DND-41 (cell line): ENCODE measurements at places on chromosomes 6 and 20.

DNA sequence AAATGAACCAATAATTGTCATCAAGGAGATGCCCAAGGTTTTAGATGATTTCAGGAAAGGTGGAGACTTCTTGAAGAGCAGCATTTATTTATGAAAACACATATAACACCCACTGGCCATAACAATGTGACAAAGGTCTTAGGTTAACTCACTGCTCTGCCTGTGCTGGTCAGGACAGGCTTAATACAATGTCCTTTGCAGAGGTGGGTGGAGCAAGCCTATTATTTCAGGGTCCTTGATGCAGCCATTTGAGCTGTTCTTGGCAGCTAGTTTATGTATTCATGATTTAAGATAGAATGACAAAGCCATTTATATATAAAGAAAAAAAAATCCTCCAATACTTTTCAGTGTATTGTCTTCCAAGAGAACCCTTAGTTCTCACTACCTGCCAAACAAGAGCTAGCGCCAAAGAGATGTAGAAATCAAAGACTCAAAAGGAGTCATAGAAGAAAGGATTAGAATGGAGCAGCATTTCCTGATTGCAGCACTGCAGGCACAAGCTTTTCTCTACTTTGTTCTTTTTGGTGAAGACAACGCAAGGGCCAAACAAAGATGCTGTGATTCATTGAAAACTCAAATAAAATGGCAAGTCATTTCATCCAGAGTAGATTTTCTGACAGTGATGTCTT lies 124.3 kb upstream of the TSHZ2 start:
- no peak for DNase-seq

DNA sequence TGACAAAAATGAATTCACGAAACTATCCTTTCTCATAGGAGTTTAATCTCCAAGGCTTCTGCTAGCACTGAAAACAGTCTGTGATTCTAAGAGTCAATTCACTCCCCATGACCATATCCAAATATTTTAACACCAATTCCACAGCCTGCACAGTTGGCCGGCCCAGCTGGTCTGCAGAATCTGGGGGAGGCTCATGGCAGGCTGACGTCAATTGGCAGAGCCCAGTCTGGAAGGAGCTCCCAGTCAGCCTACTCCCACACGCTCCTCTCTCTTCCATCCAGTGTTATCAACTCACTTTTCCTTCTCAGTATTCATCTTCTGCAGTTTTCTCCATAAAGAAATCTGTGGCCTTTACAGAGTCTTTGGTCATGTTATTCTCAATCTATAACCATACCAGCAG lies 111.0 kb downstream of the TBXT start:
- DNase-seq: no peak

DNA sequence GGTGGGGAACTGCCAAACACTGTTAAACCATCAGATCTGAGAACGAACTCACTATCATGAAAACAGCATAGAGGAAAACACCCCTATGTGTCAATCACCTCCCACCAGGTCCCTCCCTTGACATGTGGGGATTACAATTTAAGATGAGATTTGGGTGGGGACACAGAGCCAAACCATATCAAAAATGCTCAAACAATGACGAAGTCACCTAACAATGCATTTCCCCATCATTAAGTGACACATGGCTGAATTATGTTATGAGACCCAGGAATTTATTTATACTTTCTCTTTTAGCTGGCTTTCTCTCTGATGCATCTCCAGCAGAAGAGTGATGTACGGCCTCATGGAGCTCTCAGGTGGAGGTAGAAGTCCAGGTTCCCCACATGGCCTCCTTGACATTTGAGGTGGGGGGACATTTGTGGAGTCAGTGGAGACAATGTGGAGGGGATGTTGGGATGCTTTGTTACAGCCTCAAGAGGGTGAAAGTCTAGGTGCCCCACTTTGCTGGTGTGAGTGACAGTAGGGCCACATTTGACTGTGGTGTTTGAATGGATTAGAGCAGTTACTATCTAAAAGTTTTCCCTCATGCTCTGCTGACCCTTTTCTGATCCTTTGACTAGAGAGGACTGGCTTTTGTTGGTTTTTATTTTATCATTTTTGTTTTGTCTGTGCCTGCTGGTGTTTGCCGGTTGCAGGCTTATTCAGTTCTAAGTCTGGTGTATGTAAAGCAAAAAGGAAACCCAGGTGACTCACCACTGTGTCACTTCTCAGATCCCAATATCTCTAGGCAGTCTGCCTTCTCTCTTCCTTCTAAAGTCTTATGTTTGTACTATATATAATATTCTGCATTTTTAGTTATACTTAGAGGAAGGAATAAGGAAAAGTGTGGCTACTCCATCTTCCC lies 18.5 kb upstream of the DCBLD1 start:
- no peak for DNase-seq

DNA sequence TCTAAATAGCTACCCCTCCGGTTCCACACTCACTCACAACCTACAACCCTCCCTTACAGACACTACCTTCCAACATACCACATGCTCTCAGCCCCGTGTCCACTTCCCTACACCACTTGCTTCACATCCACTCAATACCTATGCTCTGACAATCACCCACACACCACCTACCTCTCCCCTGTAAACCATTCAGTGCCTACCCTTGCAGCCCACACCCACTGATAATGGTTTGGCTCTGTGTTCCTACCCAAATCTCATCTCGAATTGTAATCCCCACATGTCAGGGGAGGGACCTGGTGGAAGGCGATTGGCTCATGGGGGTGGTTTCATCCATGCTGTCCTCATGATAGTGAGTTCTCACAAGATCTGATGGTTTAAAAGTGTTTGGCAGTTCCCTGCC lies 9.8 kb upstream of the ZNF343 start:
- no peak for DNase-seq

DNA sequence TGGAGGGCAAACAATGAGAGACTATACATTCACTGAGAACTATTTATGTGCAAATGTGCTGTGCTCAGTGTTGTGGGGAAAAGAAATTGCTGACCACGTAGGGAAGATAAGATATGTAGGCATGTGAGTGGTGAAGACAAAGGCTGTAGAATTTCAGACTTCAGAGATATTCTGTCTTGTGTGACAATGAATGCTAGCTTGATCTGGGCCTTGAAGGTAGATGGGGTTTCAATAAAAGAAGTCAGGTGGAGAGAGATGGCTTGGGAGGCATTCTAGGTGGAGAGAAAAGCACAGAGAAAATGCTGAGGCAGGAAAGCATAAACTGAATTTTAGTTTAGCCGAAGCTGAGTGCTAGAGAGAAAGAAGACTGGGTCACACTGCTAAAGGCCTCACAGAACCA lies 56.8 kb upstream of the EEF1A1 start:
- no peak for DNase-seq

- DNase-seq: no peak
Observed at GRCh38 chr6:44470746-44471145, 83.2 kb downstream of the CDC5L start.

DNA sequence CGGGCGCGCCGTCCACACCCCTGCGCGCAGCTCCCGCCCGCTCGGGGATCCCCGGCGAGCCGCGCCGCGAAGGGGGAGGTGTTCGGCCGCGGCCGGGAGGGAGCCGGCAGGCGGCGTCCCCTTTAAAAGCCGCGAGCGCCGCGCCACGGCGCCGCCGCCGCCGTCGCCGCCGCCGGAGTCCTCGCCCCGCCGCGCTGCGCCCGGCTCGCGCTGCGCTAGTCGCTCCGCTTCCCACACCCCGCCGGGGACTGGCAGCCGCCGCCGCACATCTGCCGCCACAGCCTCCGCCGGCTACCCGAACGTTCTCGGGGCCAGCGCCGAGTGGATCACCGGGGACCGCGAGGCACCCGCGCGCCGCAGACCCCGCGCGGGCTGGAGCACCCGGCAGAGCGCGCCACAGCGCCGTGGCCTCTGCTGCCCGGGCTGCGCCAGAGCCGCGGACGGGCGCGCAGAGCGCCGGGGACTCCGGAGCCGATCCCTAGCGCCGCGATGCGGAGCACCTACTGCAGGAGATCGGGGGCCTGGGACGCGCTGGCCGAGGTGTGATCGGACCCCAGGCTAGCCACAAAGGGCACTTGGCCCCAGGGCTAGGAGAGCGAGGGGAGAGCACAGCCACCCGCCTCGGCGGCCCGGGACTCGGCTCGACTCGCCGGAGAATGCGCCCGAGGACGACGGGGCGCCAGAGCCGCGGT lies at the start of gene BMP2:
Gene BMP2, plus strand, starts transcription at position 151 of the 692 bp plus-strand sequence. CDS start 2,441 bp downstream, outside the sequence.
- no peak for DNase-seq

GRCh38 chr6:27295301-27296079 lies 16.6 kb downstream of the POM121L2 start:
- DNase-seq: no peak

- no peak for DNase-seq
Observed at GRCh38 chr6:106637051-106637716, 7.8 kb downstream of the QRSL1 start.

- no peak for DNase-seq
Observed at GRCh38 chr20:7383216-7383615, 557.0 kb downstream of the HAO1 start.

- no peak for DNase-seq
Observed at GRCh38 chr6:5133943-5134342, 48.8 kb downstream of the PPP1R3G start.

DNA sequence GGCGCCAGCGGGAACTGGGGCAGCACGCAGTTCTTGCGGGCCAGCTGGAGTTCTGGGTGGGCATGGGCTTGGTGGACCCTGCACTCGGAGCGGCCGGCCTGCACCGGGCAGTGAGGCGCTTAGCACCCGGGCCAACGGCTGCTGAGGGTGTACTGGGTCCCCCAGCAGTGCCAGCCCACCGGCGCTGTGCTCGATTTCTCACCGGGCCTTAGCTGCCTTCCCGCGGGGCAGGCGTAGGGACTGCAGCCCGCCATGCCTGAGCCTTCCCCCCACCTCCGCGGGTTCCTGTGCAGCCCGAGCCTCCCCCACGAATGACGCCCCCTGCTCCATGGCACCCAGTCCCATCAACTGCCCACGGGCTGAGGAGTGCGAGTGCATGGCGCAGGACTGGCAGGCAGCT lies 168.8 kb downstream of the CD24 start:
- DNase-seq: no peak
